ENCODE measurements at places on chromosomes 12 and 14. TPM values are rescaled to one million over a fixed set of nuclear protein-coding genes. Genes with fewer than 3 reads are reported as not detected.

DNA sequence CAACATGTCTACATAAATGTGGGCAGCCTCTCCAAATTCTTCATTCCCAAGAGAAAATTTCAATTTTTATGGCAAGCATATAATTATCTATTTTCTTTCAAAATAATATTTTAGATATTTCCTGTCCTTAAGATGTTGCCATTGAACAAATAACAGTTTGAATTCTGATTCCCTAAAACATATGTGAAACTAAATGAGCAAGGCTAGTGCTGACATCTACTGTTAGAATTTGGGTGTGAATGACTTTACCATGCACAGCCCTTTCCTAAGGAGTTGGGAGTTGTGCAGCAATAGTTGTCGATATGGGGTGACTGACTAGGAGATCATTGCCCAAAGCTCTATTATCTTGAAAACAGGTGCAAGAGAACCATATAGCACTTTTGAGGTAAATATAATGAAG lies 108.2 kb upstream of the SLC38A4 start:
- H3K4me1 ChIP-seq: peaks cover 12% of the 10 kb centered on the region
- no peaks in the 10 kb centered on the region for H3K27me3 ChIP-seq
- DNase-seq: peak; percentile 77
- H3K36me3 ChIP-seq: no peaks in the 10 kb centered on the region

DNA sequence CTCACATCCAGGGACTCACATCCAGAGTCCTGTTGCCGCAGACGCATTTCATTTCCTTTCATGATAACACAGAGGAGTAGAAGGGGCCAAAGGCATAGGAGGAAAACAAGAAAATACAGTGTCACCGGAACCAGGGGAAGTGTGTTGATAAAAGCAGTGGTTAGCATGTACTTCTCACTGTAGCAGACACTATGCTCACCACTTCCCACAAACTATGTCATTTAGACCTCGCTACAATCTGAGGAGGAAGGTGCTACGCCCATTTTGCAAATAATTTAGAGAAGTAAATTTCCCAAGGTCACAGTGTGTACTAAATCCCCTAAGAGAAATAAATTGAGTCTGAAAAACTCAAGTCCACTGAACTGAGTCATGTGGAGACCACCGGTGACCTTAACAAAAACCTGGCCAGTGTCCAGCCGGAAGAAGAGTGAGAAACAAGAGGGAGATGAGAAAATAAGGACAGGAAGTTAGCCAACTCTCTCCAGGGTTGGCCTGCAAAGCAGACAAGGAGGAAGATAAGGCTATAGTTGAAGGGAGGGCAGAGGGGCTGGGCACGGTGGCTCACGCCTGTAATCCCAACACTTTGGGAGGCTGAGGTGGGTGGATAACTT lies 25.8 kb upstream of the TMCC3 start:
- no peak for DNase-seq
- H3K4me1 ChIP-seq: peaks cover 6% of the 10 kb centered on the region
- H3K27ac ChIP-seq: no peak overlapping the region
- H3K27me3 ChIP-seq: no peaks in the 10 kb centered on the region
- H3K4me3 ChIP-seq: no peak overlapping the region

- peaks cover 4% of the 10 kb centered on the region for H3K4me1 ChIP-seq
- no peaks in the 10 kb centered on the region for H3K36me3 ChIP-seq
- no peak overlapping the region for H3K27ac ChIP-seq
- H3K4me3 ChIP-seq: no peak overlapping the region
- peak; percentile 72 for DNase-seq
Observed at GRCh38 chr14:70027785-70028428, 148.7 kb downstream of the SMOC1 start.

GRCh38 chr12:108270035-108270848 lies 68.9 kb downstream of the CMKLR1 start:
- H3K4me1 ChIP-seq: no peaks in the 10 kb centered on the region
- H3K4me3 ChIP-seq: no peak overlapping the region

DNA sequence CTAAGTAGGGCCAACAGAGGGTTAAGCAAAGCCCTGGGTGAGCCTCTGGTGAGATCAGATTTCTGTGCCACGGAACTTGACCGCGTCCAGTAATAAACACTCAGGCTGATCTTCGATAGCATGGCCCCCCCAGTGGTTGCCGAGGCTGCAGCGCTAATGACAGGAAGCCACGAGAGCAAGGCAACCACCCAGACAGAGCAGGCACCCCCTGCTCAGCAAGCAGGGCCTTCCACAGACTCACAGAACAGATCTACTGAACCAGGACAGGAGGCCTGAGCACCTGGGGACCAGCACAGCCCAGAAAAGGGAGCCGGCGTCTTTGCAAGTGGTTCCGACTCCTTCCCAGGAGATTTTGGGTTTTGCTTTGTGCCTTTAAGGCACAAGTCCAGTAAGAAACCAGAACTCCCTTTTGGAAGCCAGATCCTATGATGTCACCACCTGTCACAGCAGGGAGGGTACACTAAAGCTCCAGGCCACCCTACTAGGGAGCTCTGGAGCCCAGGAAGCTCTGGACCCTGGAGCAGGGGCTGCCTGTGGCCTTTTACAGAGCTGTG lies 42.3 kb downstream of the BCL11B start:
- no peak overlapping the region for H3K27ac ChIP-seq
- DNase-seq: no peak
- no peaks in the 10 kb centered on the region for H3K4me1 ChIP-seq
- no peaks in the 10 kb centered on the region for H3K36me3 ChIP-seq

DNA sequence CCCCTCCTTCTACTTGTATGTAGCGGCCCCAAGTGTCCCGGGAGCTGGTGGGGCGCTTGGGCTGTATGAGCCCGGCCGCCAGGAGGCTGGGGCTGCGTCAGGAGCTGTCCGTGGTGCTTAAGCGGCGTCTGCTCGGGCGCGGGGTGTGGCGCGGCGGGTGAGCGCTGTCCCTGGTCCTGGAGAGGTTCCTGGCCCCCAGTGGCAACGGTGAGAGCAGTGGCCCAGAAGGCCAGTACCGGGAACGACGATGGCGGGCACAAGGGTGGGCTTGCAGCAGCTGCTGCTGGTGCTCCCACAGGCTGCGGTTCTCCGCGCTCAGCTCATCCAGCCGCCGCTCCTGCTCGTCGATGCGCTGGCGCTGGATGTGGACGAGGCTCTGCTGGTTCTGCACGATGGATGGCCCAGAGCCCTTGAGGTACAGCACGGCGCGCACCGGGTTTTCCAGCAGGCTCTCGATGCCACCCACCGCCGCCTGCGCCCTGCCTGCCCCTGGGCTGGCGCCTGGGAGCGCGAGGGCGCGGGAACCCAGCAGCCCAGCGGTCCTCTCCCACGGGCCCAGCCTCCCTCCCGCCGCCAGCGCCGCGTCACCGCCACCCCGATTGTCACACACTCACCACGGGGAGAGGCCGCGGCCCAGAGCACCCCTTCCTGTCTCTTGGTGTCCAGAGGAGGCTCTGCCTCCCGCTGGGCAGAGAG lies 41.9 kb upstream of the FKBP4 start:
- H3K27me3 ChIP-seq: peaks cover 22% of the 10 kb centered on the region
- H3K27ac ChIP-seq: no peak overlapping the region
- no peak overlapping the region for H3K4me3 ChIP-seq
- H3K4me1 ChIP-seq: no peaks in the 10 kb centered on the region

GPD1 gene
- 0.11 TPM for total RNA-seq

ARHGEF40 gene
- total RNA-seq: 2.7 TPM

BRI3BP gene
- total RNA-seq: 31.9 TPM

CLEC2A gene
- not detected for total RNA-seq
